ENCODE measurements at places on chromosomes 4 and X.

- DNase-seq = no peak
Measured at GRCh38 chr4:2273657-2274319, 11.9 kb upstream of the MXD4 start.

GRCh38 chrX:1023676-1024075 lies 188.8 kb downstream of the CRLF2 start:
- DNase-seq = no peak

- DNase-seq = no peak
Measured at GRCh38 chr4:84917086-84917821, 49.2 kb downstream of the WDFY3 start.

DNA sequence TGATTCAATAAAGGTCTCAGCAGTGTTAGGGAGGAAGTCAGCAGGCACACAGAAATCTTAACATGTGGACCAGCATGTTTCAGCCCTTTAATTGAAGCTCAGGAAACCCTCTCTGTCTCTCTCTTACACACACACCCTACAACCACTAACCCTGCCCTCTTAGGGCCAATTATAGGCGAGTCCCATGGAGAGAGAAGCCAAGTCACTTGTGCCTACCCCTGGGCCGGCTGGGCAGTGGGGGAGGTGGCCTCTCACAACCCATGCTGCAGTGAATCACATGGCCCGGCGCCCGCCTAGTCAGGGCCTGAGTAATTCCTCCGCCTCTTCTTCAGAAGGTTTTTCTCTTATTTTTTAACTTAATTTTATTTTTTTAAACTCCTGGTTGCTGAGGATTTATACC lies 3.7 kb downstream of the FGD1 start:
- no peak for DNase-seq

DNA sequence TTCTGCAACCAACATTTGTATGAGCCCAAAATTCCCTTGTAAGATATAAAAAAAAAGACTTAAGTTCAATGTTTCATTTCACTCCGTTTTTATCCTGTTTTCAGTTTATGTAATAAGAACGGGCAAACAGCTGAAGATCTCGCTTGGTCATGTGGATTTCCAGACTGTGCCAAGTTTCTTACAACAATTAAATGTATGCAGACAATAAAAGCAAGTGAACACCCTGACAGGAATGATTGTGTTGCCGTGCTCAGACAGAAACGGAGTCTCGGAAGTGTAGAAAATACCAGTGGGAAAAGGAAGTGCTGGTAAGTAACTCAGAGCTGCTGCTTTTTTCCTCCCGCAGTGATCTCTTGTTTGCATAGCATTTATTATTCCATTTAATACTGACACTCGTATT lies 2.8 kb downstream of the ANKRD37 start:
- DNase-seq = no peak

Data from AG04449 (cell line).